ENCODE measurements at places on chromosomes 16 and 17.

DNA sequence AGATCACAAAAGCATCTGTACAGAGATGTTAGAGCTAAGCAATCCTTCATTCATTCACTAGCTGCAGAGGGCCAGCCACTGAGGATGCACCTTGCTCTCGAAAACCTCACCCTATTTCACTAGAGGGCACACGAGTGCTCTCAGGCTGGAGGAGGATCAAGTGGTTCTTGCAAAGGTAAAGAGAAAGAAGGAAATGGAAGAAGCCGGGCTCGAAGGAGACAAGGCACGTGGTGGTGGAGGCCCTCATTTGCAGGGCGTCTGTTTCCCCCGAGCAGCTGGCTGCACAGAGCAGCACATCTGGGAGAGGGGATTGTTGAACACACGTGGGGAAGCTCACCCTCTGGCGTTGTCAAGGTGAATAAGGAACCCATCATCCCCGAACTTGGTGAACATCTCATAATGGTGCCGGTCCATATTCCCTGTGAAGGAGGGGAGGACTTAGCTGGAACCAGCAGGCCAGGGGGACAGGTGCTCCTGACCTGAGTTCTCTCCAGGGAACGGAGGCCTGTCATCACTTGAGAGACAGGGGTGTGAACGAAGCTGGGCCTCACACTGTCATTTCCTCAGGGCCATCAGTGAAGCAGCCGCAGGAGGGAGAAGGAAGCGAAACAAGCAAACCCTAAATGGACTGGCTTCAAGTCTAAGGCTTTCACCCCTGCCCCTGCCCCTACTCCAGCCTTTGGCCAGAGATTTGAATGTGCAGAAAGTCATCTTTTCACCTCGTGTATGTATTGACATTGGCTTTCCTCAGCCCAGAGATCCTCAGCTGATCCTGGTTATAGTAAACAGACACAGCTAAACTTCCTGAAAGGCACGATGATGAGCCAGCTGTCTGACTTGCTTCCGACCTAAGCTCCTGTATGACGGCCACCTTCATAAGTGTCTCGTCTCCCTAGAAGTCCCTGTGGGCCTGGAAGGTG is 27.6 kb downstream of the PRKAR1A start:
- DNase-seq = peak; percentile 64

- DNase-seq = peak; percentile 33
Measured at GRCh38 chr16:87834668-87835473, 34.4 kb downstream of the SLC7A5 start.

- DNase-seq = no peak
Measured at GRCh38 chr17:50462446-50462845, 6.2 kb downstream of the CHAD start.

DNA sequence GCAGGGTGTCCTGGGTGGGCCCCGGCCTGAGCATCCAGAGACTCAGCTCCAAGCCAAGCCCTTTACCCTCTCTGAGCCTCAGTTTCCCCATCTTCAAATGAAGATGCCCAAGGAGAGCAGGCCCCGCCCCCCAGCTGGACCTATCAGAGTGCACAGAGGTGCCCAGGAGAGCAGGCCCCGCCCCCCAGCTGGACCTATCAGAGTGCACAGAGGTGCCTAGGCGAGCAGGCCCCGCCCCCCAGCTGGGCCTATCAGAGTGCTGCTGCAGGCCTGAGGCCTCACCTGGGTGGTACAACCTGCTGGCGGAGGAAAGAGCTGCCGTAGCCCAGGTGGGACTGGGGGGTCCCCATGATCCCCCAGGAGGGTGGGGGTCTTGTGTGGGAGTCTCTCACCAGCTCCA is 3.4 kb upstream of the SSTR5 start:
- DNase-seq = no peak

GRCh38 chr16:4790871-4791270 is 2.7 kb upstream of the SEPTIN12 start:
- DNase-seq = no peak

- DNase-seq = peak; percentile 18
Measured at GRCh38 chr16:60907645-60908044, 1128.6 kb downstream of the CDH8 start.

- DNase-seq = no peak
Measured at GRCh38 chr17:29066047-29066446, 23.1 kb downstream of the PIPOX start.

GRCh38 chr17:2055292-2056205 is 646 bp downstream of the HIC1 start:
- peak; percentile 42 for DNase-seq

GRCh38 chr16:9484426-9484825 is 393.0 kb downstream of the HAPSTR1 start:
- DNase-seq = no peak

GRCh38 chr17:9907883-9908648 is 3.0 kb upstream of the RCVRN start:
- DNase-seq = no peak

DNA sequence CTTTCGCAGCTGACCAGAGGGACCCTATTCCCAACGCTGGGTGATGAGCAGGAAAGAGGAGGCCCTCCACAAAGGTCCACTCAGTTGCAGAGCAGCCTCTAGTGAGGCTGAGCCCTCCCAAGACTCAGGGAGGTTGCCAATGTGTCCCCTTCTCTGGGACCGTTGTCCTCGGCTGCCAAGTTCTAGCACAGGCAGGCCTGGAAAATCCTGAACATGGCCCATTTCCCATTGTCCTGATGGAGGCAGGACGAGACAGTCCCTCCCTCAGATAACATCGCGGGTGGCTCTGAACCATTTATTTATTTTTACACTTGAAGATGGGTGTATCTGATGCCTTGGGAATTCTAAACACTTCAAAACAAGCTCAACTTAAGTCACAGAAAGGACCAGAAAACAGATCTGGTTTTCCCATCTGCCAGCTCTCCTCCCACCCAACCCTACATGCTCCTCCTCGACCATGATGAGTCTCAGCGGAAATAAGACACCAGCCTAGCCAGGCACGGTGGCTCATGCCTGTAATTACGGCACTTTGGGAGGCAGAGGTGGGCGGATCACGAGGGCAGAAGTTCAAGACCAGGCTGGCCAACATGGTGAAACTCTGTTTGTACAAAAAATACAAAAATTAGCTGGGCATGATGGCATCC is 12.8 kb downstream of the CDIP1 start:
- DNase-seq = no peak

DNA sequence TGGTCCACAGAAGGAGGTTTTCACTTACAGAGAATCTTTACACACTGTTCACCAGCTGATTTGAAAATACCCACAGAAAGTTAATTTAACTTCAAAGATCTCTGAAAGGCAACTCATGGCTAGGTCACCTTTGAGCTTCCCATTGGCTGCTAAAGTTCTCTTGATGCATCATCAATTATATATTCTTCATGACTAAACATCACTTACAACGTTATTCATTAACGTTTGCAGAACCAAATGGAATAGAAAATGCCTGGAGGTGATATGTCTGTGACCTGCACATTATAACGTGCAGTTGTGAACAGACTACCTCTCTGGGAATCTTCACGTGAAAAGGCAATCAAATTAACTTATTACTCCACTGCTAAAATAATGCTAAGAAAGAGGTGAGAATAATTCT is 238.5 kb downstream of the ZFHX3 start:
- no peak for DNase-seq

DNA sequence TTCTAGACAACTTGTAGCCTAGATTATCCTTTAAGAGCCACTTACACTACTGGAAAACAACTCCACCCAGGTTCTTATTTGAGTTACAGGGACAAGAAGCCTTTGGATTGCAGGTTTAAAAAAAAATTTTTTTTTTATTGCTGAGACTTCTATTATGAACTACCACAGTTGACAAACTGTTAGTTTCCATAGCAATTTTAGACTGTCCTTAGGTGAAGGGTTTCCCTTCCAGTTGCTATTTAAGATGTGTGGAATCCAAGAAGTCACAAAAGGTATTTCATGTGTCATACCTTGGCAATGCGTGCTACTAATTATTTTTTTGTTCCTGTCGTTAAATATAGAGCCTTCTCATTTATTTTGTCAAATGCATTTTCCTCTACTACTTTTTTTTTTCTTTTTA is 253.2 kb downstream of the PRKCA start:
- no peak for DNase-seq

- DNase-seq = no peak
Measured at GRCh38 chr16:49351096-49351487, 22.5 kb upstream of the C16orf78 start.

DNA sequence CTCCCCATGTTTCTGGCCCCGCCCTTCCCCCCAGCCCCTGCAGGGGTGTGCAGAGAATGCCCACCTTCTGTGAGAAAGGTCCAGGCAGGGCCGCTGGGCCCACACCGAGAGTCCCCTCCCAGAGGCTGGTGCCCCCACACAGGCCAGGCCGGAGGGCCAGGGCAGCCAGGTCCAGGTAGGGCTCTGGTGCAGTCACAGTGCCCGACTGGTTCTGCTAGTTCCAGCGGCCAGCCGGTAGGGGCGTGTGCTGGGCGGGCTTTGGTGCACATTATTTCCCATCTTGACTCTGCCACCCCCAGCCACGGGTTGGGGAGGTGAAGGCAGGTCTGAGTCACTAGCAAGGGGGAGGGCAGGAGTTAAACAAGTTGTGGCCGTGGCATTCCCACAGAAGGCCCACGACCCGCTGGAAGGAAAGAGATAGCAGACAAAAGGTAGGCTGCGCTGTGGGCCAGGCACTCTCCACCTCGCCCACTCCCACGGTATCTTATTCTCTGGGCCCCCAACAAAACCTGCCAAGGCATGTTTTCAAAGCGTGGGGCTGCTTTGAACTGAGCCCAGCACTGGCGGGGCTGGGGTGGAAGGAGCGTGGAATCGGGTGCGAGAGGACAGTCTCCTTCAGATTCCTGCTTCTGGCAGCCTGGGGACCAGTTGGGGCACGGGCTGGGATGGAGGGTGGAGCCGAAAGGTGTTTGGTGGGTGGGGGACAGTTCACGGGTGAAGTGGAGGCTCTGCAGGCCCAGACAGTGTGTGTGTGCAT is 1.9 kb downstream of the EPN3 start:
- peak; percentile 84 for DNase-seq

- DNase-seq = no peak
Measured at GRCh38 chr17:78472035-78472905, 93.8 kb downstream of the PGS1 start.

DNA sequence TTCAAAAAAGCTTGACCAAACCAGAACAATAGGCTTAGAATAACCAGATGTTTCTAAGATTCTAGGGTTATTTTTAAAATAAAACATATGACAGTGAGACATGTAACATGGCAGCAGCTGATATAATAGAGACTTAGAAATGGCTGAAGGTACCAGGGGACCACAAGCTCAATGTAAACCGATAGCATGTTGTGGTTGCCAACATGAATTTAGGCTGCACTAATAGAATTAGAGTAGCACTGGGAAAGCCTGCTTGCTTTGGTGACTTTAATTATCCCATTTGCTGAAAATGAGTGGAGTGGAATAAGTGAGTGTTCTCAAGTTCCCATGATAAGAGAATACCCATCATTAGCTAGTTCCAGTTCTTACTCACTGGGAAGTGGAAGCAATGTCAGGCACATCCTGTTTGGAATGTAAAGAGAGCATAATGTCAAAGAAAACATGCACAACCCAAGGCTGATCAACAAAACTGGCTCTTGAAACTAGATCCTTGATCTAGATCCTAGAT is 621.2 kb upstream of the CDH5 start:
- no peak for DNase-seq

GRCh38 chr16:9219813-9220212 is 128.4 kb downstream of the HAPSTR1 start:
- no peak for DNase-seq

DNA sequence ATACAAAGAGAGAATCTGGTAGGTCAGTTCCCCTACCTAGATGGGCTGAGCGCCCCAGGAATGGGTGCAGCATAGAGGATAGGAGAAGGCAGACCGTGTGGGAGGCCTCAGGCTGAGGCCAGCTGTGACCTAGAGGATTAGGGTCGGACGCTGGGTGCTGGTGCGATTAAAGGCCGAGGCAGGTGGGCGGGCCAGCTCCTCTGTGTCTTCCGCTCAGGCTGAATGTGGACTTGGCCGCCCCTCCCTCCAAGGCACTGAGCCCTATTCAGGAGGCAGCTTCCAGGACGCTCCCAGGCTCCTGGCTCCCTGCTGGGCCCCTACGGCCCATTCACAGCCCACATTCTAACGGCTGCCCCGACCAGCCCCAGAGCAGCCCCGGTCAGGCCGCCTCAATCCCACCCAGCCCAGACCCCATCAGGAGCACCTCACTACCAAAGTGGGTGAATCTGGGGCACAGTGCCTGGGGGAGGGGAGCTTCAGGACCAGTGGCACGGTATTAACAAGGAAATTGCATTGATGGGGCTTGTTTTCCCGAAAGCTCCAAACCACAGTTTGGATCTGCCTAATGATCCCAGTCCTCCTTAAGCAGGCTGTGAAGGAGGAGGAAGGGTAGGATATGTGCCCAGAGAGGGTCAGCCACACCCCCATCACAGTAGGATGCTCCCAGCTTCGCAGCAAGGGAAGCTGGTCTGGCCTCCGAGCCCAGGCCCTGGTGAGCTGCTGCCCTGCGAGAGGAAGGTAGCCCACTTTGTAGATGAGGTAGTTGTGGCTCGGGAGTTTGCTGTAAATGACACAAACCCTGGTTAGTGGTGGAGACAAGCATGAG is 14.5 kb downstream of the RHBDL3 start:
- DNase-seq = no peak

GRCh38 chr16:78277321-78278055 is 178.0 kb downstream of the WWOX start:
- DNase-seq = no peak

GRCh38 chr16:82059161-82059982 is 24.3 kb downstream of the HSD17B2 start:
- no peak for DNase-seq

DNA sequence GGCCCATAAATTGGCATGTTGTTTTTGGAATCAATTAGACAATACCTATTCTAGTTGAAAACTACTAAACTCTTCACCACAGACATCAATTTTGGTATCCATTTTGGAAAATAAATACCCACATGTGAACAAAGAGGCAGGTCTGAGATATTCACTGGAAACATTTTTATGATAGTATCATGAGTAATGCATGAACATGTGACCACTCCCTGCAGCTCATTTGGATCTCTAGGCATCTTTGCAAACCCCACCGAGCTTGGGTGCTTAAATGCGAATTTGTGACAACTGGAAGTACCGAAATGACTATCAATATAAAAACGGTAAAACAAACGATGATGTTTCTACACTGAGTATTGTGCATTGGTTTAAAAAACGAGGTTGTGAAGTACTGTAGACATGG is 285.2 kb downstream of the IRF8 start:
- DNase-seq = no peak

GRCh38 chr16:68358951-68359350 is 48.1 kb downstream of the PRMT7 start:
- DNase-seq = no peak

DNA sequence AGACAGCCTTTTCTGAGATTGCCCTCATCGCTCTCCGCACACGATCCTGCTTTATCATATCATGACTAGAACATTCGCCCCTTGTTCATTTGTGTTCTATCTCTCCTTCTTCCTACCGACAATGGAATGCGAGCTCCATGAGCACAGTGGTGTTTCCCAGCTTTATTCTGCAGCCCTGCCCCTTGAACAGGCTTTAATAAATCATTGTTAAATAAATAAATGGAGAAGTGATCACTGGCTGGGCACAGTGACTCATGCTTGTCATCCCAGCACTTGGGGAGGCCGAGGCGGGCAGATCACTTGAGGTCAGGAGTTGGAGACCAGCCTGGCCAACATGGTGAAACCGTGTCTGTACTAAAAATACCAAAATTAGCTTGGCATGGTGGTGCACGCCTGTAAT is 1063.3 kb upstream of the EEF2KMT start:
- DNase-seq = no peak

All from DMS53 (cell line).